Psoas muscle (tissue), 8 donors: ENCODE measurements at places on chromosomes 5 and 9. TPM values are rescaled to one million over a fixed set of nuclear protein-coding genes. Genes with fewer than 3 reads are reported as not detected.

TAF1L gene
- not detected for total RNA-seq

PCDHB3 gene
- 0.65 TPM for total RNA-seq

EGFL7 gene
- 47.0 TPM for total RNA-seq

OR1Q1 gene
- total RNA-seq, result not detected

SOHLH1 gene
- total RNA-seq, result not detected

PCDHGC4 gene
- 1.2 TPM for total RNA-seq

S1PR3 gene
- total RNA-seq, result 5.2 TPM

TLX3 gene
- total RNA-seq, result not detected

C5orf52 gene
- not detected for total RNA-seq

SLC46A2 gene
- total RNA-seq, result not detected

TRAF1 gene
- 2.0 TPM for total RNA-seq

ADGRD2 gene
- not detected for total RNA-seq

SH3TC2 gene
- 1.9 TPM for total RNA-seq

LCN15 gene
- not detected for total RNA-seq

OLFM1 gene
- 4.8 TPM for total RNA-seq

NUTM2G gene
- total RNA-seq, result not detected

STPG3 gene
- total RNA-seq, result not detected

ALDH1A1 gene
- total RNA-seq, result 57.0 TPM

SPOUT1 gene
- 13.3 TPM for total RNA-seq
